Activated T-cell treated with anti-CD3 and anti-CD28 coated beads, Interleukin-2, amount 50 U/mL, for 72 hours (primary cell): ENCODE measurements at places on chromosomes 12 and 14. TPM values are rescaled to one million over a fixed set of nuclear protein-coding genes. Genes with fewer than 3 reads are reported as not detected.

GRCh38 chr14:26835979-26836570 lies 238.2 kb upstream of the NOVA1 start:
- no peak for DNase-seq
- H3K4me1 ChIP-seq: no peaks in the 10 kb centered on the region
- H3K27me3 ChIP-seq: no peaks in the 10 kb centered on the region
- no peaks in the 10 kb centered on the region for H3K36me3 ChIP-seq

- H3K4me1 ChIP-seq: no peaks in the 10 kb centered on the region
- no peaks in the 10 kb centered on the region for H3K27me3 ChIP-seq
- peaks cover 5% of the 10 kb centered on the region for H3K36me3 ChIP-seq
- H3K27ac ChIP-seq: no peak overlapping the region
- H3K4me3 ChIP-seq: no peak overlapping the region
Observed at GRCh38 chr14:31326111-31326510, 94.2 kb downstream of the HEATR5A start.

WNK1 gene
- 213 TPM for total RNA-seq

GRCh38 chr12:16076557-16076956 lies 165.4 kb downstream of the DERA start:
- no peak overlapping the region for H3K4me3 ChIP-seq
- H3K27me3 ChIP-seq: no peaks in the 10 kb centered on the region
- no peak for DNase-seq
- H3K36me3 ChIP-seq: no peaks in the 10 kb centered on the region

DNA sequence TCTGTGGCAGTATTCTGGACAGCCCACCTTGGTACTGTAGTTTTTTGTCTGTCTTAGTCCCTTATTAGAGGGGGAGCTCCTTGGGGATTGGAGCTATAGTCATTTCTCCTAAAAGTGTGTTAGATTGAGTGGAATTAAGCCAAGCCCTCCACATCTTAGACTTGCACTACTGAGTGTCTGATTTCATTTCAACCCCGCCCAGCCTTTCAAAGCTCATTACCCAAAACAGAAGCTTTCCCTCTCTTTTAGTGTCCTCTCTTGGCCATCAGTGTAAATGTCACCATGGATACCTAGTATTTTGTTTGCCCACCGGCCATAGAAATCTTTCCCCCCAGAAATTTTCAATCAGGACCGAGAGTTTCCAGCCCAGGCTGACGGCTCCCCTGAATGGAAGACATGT lies 74.5 kb downstream of the LRRC74A start:
- no peak overlapping the region for H3K4me3 ChIP-seq
- no peak overlapping the region for H3K27ac ChIP-seq
- no peaks in the 10 kb centered on the region for H3K27me3 ChIP-seq
- H3K36me3 ChIP-seq: no peaks in the 10 kb centered on the region
- DNase-seq: no peak
- H3K4me1 ChIP-seq: peaks cover 21% of the 10 kb centered on the region

DNA sequence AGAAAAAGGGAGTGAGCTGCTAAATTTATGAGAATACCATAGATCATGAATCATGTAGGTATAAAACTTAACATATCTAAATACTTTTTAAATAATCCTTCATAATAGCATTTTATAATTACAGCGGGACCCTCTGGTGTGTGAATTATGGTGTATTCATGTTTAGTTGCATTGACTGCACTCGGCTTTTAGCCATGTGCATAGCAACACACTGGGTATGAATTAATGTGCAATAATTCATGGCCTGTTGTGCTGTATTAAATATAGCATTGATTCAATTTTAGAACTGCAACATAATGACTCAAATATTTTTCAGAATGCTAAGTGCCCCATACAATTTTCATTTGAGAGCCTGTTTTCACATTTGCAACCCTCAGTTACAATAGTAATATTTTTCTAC lies 249.6 kb upstream of the G2E3 start:
- no peak for DNase-seq
- no peaks in the 10 kb centered on the region for H3K4me1 ChIP-seq
- peaks cover 13% of the 10 kb centered on the region for H3K27me3 ChIP-seq
- H3K36me3 ChIP-seq: no peaks in the 10 kb centered on the region

KRT75 gene
- not detected for total RNA-seq

- no peaks in the 10 kb centered on the region for H3K27me3 ChIP-seq
- no peaks in the 10 kb centered on the region for H3K4me1 ChIP-seq
- H3K36me3 ChIP-seq: no peaks in the 10 kb centered on the region
- DNase-seq: no peak
Observed at GRCh38 chr12:85639834-85640233, 196.4 kb downstream of the RASSF9 start.

DNA sequence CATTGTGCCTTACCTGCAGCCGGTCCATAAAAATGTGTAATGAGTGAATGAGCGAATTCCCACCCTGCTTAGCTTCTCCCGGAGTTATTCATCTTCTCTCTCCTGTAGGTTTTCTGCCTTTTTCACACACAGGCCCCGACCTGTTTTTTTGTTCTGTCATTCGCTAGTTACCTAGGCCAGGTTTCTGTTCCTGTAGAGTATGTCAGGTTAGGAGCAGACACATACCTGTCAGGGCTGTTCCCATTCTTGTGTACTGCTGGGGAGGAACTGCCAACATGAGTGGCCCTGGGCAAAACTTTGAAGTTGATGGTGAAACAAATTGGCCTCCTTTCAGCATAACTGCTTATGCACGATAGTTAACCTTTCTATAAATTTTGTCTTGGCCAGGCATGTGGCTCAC lies 140.1 kb downstream of the SYNE2 start:
- H3K4me3 ChIP-seq: no peak overlapping the region
- H3K36me3 ChIP-seq: peaks cover 1% of the 10 kb centered on the region
- no peaks in the 10 kb centered on the region for H3K27me3 ChIP-seq
- DNase-seq: no peak
- H3K4me1 ChIP-seq: peaks cover 22% of the 10 kb centered on the region
- H3K27ac ChIP-seq: peak overlapping the region; percentile 64

DNA sequence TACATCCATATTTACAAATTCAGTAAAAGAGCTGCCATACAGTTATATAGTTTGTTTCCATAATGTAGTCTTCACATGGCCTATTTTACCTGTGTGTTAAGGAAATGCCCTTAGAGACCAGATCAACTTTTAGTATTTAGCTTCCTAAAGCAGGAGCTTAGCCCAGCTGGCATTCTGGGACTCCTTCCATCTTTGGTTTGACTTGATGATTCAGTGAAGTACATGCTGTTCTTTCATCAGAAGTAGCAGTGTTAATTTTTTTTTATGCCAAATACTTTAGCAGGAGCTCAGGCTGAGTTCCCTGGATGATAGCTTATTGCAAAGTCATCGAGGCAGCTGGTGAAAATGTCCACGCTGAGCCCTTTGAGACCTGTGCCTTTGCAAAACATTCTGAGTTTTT lies 101.0 kb downstream of the FOXG1 start:
- no peak for DNase-seq
- H3K27ac ChIP-seq: no peak overlapping the region
- no peak overlapping the region for H3K4me3 ChIP-seq
- H3K36me3 ChIP-seq: no peaks in the 10 kb centered on the region
- no peaks in the 10 kb centered on the region for H3K27me3 ChIP-seq

SMOC1 gene
- not detected for total RNA-seq

- no peak overlapping the region for H3K27ac ChIP-seq
- H3K4me3 ChIP-seq: no peak overlapping the region
- H3K4me1 ChIP-seq: peaks cover 12% of the 10 kb centered on the region
- no peaks in the 10 kb centered on the region for H3K27me3 ChIP-seq
- DNase-seq: no peak
- H3K36me3 ChIP-seq: no peaks in the 10 kb centered on the region
Observed at GRCh38 chr14:31380106-31380505, 40.2 kb downstream of the HEATR5A start.

GRCh38 chr12:120851944-120852343 lies 52.2 kb downstream of the SPPL3 start:
- no peak overlapping the region for H3K4me3 ChIP-seq
- H3K36me3 ChIP-seq: no peaks in the 10 kb centered on the region
- DNase-seq: no peak
- peaks cover 71% of the 10 kb centered on the region for H3K4me1 ChIP-seq
- H3K27ac ChIP-seq: no peak overlapping the region

GRCh38 chr14:90451961-90452360 lies 55.1 kb downstream of the CALM1 start:
- H3K4me3 ChIP-seq: no peak overlapping the region
- H3K36me3 ChIP-seq: peaks cover 3% of the 10 kb centered on the region
- DNase-seq: no peak
- H3K27ac ChIP-seq: no peak overlapping the region
- no peaks in the 10 kb centered on the region for H3K27me3 ChIP-seq

- peaks cover 6% of the 10 kb centered on the region for H3K4me1 ChIP-seq
- no peaks in the 10 kb centered on the region for H3K27me3 ChIP-seq
- no peak overlapping the region for H3K27ac ChIP-seq
- no peak for DNase-seq
Observed at GRCh38 chr12:54401119-54401518, 16.6 kb upstream of the ZNF385A start.

DNA sequence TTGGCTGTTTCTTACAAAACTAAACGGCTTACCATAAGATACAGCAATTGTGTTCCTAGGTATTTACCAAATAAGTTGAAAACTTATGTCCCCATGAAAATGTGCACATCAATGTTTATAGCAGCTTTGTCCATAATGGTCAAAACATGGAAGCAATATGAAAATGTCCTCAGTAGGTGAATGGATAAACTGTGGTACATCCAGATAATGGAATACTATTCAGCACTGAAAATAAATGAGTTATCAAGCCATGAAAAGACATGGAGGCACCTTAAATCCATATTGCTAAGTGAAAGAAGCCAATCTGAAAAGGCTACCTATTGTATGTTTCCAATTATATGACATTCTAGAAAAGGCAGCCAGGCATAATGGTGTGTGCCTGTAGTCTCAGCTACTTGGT lies 40.7 kb downstream of the CFL2 start:
- H3K4me1 ChIP-seq: no peaks in the 10 kb centered on the region
- no peaks in the 10 kb centered on the region for H3K36me3 ChIP-seq
- H3K4me3 ChIP-seq: no peak overlapping the region
- no peaks in the 10 kb centered on the region for H3K27me3 ChIP-seq
- no peak overlapping the region for H3K27ac ChIP-seq

DNA sequence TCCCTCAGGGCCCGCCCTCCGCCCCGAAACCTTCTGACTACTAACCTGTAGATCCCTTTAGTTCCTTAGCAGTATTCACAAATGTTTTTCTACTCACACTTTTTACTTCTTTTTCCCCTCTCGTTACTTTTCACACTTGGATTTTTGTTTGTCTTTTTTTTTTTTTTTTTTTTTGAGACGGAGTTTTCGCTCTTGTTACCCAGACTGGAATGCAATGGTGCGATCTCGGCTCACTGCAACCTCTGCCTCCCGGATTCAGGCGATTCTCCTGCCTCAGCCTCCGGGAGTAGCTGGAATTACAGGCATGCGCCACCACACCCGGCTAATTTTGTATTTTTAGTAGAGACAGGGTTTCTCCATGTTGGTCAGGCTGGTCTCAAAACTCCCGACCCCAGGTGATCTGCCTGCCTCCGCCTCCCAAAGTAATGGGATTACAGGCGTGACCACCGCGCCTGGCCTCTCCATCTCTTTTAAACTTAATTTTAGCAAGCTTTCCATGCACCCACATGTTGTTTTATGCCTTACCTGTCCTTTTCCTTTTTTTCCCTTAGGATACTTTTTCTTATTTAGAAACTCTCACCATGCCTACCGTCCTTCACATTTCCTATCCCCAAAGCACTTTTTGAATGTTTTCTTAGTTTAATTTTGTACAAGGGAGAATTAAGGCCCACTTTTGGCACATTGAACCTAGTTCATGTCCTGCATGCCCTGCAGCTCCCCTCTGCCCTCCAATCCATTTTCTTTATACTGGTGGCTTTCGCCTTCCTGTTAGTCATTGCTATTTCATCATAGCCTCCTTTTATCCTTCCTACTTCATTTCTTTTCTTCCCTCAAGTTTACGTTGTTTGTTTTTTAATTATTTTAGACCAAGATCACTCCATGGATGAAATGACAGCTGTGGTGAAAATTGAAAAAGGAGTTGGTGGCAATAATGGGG lies 1.1 kb downstream of the SP1 start:
- DNase-seq: no peak
- H3K27ac ChIP-seq: peak overlapping the region; percentile 100
- H3K36me3 ChIP-seq: peaks cover 20% of the 10 kb centered on the region

- H3K27me3 ChIP-seq: no peaks in the 10 kb centered on the region
- H3K4me1 ChIP-seq: no peaks in the 10 kb centered on the region
- no peak overlapping the region for H3K27ac ChIP-seq
- no peaks in the 10 kb centered on the region for H3K36me3 ChIP-seq
- DNase-seq: no peak
Observed at GRCh38 chr14:90421632-90422020, 24.8 kb downstream of the CALM1 start.

TAS2R43 gene
- total RNA-seq: 0.48 TPM

- H3K4me3 ChIP-seq: no peak overlapping the region
- H3K27ac ChIP-seq: no peak overlapping the region
- no peak for DNase-seq
- H3K27me3 ChIP-seq: peaks cover 21% of the 10 kb centered on the region
- H3K36me3 ChIP-seq: peaks cover 5% of the 10 kb centered on the region
Observed at GRCh38 chr14:65187421-65188049, 85.2 kb upstream of the MAX start.

- H3K4me3 ChIP-seq: no peak overlapping the region
- H3K27ac ChIP-seq: no peak overlapping the region
- no peak for DNase-seq
- H3K36me3 ChIP-seq: no peaks in the 10 kb centered on the region
- H3K4me1 ChIP-seq: peaks cover 5% of the 10 kb centered on the region
- H3K27me3 ChIP-seq: no peaks in the 10 kb centered on the region
Observed at GRCh38 chr14:22991852-22992251, 9.5 kb upstream of the AJUBA start.

SLC6A15 gene
- total RNA-seq: 0.30 TPM

DNA sequence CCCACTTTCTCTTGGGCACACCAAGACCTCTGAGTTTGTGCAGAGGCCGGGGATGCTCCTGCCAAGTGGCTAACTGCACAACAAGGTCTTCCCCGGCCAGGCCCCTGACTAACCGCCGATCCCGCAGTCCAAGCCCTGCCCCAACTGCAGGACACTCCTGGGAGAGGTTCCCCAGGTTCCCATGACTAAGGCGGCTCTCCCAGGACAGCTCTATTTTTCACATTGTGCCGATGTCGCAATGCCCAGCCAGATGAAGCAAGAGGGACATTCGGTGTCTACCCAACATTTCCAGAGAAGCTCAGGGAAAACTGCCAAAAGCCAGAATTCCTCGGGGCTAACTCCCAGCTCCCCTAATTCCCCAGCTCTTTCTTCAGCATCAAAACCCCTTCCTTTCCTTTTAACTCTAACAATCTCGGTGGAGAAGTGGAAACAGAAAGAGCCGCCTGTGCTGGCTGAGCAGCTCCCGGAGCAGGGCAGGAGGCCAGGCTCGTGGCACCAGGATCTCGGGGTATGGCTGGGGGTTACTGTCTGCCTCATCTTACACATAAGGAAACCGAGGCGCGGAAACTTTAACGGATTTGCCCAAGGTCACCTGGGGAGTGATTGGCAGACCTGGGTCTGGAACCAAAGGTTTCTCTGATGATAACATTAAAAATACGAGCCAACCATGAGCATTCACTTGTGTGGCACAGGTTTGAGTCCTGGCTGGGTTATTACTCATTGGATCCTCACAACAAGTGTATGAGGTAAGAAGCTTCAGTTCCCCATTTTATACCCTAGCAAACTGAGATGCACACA lies 318.2 kb downstream of the BCL11B start:
- no peak overlapping the region for H3K27ac ChIP-seq
- H3K27me3 ChIP-seq: peaks cover 4% of the 10 kb centered on the region
- no peak overlapping the region for H3K4me3 ChIP-seq
- peaks cover 20% of the 10 kb centered on the region for H3K4me1 ChIP-seq

- DNase-seq: no peak
- H3K27ac ChIP-seq: no peak overlapping the region
- H3K4me3 ChIP-seq: no peak overlapping the region
- peaks cover 41% of the 10 kb centered on the region for H3K27me3 ChIP-seq
- H3K4me1 ChIP-seq: no peaks in the 10 kb centered on the region
- H3K36me3 ChIP-seq: no peaks in the 10 kb centered on the region
Observed at GRCh38 chr12:10620078-10620779, 6.8 kb upstream of the MAGOHB start.

KRT74 gene
- not detected for total RNA-seq
